ENCODE measurements at places on chromosomes 11 and 22. TPM values are rescaled to one million over a fixed set of nuclear protein-coding genes. Genes with fewer than 3 reads are reported as not detected.

MUC6 gene
- total RNA-seq: not detected

NXPE4 gene
- total RNA-seq: not detected

LRFN4 gene
- total RNA-seq: 16.4 TPM

GRCh38 chr11:102950622-102951081 is 4.9 kb downstream of the MMP13 start:
- DNase-seq: no peak

DNA sequence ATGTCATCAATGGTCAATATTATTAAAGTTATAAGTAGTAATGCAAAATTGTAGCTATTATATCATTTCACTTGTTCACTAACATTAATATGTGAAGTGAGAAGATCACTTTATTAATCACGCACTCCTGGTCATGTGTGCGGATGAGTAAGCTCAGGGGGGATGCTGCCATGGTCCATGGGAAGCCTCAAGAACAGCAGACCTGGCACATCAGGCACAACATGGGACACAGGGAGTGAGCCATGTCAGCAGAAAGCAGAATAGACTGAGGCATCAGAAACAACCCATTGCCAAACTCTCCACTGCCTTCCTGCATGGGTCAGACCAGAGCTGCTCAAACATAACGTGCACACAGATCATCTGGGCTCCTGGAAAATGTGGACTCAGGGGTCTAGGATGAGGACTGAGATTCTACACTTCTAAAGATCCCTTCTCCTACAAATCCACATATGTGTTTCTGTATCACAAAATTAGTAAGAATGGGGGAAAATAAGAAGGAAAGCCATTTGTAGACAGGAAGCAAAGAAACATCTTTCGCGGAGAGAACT is 63.8 kb upstream of the VPREB1 start:
- no peak for DNase-seq
